Activated CD4-positive, alpha-beta memory T cell treated with anti-CD3 and anti-CD28 coated beads, Interleukin-2, amount 10 ng/mL, durations not matched to agents 7 days and 5 days (primary cell): ENCODE measurements at places on chromosomes 11 and 22. TPM values are rescaled to one million over a fixed set of nuclear protein-coding genes. Genes with fewer than 3 reads are reported as not detected.

DNA sequence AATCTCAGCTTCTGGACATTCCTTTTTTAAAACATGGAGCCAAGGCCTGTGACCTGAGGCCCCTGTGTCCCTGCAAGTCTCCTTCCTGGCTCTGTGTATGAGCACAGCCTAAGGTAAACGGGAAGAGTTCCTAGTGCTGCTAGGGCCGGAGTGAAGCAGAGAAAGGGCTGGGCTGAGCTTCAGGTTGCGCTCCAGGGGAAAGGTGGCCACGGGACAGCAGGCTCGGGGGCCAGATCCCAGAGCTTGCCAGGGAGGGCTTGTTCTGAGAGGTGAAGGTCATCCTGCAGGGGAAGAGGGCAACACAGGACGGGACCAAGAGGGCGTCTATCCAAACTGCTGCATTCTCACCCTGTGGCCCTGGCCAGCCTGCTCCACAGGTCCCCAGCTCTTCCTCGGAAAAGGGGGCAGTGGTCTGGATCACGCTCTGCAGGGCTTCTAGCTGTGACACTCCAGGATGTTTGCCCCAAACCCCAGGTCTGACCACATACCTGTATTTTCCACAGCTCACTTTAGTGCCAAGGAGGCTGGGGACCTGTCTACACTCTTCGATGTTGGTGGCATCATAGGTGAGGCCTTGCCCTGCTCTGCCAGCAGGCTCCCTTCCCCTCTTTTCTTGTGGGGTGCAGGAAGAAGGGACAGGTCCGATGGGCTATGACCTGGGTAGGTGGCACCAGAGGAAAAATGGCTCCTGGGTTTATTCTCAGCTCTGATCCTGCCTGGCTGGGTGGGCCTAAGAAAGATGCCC is 20.4 kb downstream of the SLC37A2 start:
- H3K4me1 ChIP-seq, result no peaks in the 10 kb centered on the region
- DNase-seq, result no peak
- no peak overlapping the region for H3K27ac ChIP-seq
- H3K27me3 ChIP-seq, result no peaks in the 10 kb centered on the region

DNA sequence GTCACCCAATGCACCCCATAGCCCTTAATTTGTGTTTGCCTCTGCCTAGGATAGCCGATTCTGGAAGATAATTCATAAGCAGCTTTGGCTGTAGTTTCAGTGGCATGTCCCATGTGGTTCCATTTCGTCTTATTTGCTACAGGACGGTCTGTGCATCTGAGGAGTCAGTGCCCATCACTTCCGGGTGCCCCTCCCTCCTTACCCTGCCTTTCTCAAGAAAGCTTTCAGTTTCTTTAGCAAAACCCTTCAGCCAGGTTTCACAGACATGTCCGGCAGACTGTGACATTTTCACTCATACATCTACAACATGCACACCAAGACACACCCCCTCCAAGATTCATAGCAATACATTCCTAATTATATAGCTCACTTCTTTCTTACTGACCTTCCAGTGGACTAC is 14.3 kb downstream of the TP53AIP1 start:
- H3K4me3 ChIP-seq, result no peak overlapping the region
- H3K27ac ChIP-seq, result peak overlapping the region; percentile 6
- peaks cover 12% of the 10 kb centered on the region for H3K4me1 ChIP-seq
- H3K36me3 ChIP-seq, result no peaks in the 10 kb centered on the region
- H3K27me3 ChIP-seq, result no peaks in the 10 kb centered on the region

- no peak overlapping the region for H3K27ac ChIP-seq
- no peaks in the 10 kb centered on the region for H3K36me3 ChIP-seq
- H3K4me1 ChIP-seq, result peaks cover 8% of the 10 kb centered on the region
Observed at GRCh38 chr11:95296165-95296564, 65.2 kb upstream of the SESN3 start.

OVOL1 gene
- not detected for total RNA-seq

- no peak for DNase-seq
- H3K36me3 ChIP-seq, result peaks cover 26% of the 10 kb centered on the region
- no peak overlapping the region for H3K27ac ChIP-seq
- H3K4me1 ChIP-seq, result peaks cover 28% of the 10 kb centered on the region
Observed at GRCh38 chr22:40813912-40814315, 5.2 kb downstream of the SLC25A17 start.
